ENCODE measurements at places on chromosomes 12 and 14. TPM values are rescaled to one million over a fixed set of nuclear protein-coding genes. Genes with fewer than 3 reads are reported as not detected.

GRCh38 chr14:88049266-88049665 is 44.3 kb downstream of the GPR65 start:
- no peak for DNase-seq

DNA sequence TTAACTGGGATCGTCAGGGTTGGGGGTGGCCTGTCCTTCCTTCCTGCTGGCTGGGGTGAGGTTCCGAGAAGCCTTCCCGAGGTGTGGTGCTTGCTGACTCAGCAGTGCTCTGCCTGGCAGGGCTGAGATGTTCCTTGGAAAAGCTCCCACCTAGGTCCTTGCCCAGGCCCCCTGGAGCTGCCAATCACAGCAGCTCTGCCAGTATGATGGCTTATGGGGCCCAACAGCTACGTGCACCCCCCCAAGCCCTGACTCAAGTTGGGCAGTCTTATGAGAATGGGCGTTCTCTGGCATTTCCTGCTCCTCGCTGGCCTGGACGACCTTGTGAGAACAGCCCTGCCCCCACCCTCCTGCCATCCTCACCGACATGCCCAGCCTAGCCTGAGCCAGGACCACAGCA is 292.2 kb upstream of the CRY1 start:
- DNase-seq: no peak

- DNase-seq: no peak
These were observed 379.1 kb downstream of the APAF1 start for GRCh38 chr12:99024191-99024590.

DNA sequence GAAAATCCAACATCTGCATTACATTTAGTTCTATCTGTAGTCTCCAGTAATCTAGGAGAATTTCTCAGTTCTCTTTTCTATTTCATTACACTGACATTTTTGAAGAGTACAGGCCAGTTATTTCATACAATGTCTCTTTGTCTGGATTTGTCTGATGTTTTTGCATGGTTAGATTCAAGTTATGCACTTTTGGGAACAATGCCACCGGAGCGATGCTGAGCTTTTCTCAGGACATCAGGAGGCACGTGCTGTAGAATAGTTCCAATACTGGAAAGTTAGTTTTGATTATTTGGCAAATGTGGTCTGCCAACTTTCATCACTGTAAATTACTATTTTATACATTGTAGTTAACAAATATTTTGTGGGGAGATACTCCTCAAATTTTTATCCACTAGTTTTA is 43.1 kb downstream of the ALDH1L2 start:
- peak; percentile 42 for DNase-seq

DNA sequence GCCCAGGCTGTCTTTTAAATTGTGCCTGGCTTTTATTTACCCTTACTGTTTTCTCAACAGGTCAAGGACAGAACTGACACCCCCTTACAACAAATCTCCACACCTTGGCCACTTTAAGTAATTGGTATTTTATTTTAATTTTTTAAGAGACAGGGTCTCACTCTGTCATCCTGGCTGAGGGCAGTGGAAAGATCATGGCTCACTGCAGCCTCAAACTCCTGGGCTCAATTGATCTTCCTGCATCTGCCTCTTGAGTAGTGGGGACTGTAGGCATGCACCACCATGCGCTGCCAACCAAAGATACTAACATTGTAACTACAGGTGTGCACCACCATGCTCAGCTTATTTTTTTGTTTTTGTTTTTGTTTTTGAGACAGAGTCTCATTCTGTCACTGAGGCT is 109.8 kb downstream of the PTPN11 start:
- DNase-seq: no peak

GRCh38 chr14:60618241-60618640 is 31.0 kb downstream of the SIX1 start:
- no peak for DNase-seq

DNA sequence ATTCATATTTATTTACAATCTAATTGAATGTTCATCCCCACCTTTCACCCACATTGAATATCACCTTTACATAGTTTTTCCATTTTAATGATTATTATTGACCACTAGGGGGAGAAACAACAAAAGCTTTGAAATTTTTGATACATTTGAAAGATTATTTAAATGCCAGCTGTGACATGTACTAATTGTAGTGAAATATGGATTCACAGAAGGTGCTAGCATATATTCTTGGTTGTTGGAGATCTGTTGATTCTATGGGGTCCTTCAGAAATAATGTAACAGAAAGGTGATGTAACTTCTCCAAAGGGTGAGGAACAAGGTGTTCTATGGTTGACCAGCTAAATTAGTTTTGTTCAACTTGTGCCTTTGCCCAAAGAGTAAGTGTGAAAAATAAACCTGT is 22.4 kb upstream of the GPR33 start:
- no peak for DNase-seq

DNA sequence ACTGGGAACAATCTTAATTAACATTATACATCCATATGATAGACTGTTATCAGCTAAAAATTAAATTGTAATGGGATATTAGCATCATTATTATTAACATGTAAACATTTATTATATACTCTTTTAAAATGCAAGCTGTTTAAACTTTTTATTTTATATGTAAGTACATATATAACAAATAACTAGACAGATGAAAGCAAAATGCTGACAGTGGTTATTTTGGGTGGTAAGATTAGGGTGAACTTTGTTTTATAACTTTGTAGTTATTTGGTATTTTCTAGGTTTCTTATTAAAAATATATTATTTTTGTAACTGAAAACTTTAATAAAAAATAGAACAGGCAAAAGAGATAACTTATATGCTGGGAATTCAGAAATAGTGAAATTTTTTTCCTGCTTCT is 62.6 kb upstream of the KIF21A start:
- no peak for DNase-seq

- no peak for DNase-seq
These were observed 101.4 kb upstream of the FKBP4 start for GRCh38 chr12:2693244-2693860.

- no peak for DNase-seq
These were observed 282.5 kb upstream of the AMIGO2 start for GRCh38 chr12:47362126-47362705.

SLCO1A2 gene
- polyA plus RNA-seq: not detected

- DNase-seq: no peak
These were observed 64.0 kb downstream of the SMOC1 start for GRCh38 chr14:69943084-69943780.

CD163L1 gene
- 5.5 TPM for polyA plus RNA-seq
